MM.1S (cell line): ENCODE measurements at places on chromosomes 4 and X.

DNA sequence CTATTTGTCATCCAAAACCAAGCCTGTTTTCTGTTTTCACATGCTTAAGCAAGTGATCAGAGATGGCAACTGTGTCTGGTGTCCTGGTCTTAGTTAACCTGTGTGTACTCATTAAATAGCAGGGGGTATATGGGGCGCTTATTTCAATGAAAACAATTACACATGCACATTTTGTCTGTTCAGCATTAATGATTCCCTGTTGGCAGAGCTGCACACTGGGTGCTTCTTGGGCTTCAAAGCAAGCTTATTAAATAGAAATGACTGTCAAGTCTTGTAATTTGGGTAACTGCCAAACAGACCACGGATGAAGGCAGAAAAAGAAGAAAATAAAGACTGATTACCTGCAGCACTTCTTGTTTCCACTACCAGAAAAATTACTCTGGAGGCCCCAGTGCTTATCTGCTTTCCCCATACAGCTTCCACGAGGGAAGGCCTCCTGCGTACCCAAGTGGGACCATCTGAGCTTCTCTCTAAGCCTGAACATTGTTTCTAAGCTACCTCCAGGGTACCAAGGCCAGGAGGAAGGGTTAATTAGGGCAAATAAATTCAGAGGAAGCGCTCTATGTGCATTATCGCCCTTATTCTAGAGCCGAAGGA, 107.2 kb upstream of the TBL1X start:
- no peaks in the 10 kb centered on the region for H3K36me3 ChIP-seq
- no peaks in the 10 kb centered on the region for H3K27me3 ChIP-seq
- H3K4me3 ChIP-seq = no peak overlapping the region
- H3K4me1 ChIP-seq = peaks cover 6% of the 10 kb centered on the region
- H3K27ac ChIP-seq = no peak overlapping the region

DNA sequence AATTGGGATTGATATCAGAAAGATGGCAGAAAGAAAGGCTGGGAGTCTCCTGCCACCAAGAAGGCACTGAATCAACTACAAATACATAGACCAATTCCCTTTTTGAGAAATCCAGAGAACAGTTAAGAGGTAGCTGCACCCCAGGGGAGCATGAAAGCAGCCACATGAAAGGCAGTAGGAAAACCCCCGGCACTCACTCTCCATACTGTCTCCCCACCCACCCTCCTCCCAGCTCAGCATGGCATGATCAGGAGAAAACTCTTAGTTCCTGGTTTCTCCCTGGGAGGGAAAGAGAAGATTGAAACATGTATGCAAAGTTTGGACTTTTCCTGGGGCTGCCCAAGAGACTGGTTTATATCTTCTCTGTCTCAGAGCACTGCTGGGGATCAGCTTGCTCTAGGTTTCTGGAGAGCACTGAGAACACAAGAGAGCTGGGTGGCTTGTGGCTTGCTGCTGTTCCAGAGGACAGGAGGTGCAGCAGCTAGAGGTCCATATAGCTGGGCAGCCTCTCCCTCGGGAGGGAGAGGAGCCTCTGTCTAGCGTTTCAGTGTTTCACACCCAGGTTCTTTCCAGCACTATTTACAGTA, 305.7 kb downstream of the PDGFC start:
- no peak for DNase-seq
- H3K27ac ChIP-seq = no peak overlapping the region
- H3K27me3 ChIP-seq = no peaks in the 10 kb centered on the region
- H3K4me3 ChIP-seq = no peak overlapping the region

DNA sequence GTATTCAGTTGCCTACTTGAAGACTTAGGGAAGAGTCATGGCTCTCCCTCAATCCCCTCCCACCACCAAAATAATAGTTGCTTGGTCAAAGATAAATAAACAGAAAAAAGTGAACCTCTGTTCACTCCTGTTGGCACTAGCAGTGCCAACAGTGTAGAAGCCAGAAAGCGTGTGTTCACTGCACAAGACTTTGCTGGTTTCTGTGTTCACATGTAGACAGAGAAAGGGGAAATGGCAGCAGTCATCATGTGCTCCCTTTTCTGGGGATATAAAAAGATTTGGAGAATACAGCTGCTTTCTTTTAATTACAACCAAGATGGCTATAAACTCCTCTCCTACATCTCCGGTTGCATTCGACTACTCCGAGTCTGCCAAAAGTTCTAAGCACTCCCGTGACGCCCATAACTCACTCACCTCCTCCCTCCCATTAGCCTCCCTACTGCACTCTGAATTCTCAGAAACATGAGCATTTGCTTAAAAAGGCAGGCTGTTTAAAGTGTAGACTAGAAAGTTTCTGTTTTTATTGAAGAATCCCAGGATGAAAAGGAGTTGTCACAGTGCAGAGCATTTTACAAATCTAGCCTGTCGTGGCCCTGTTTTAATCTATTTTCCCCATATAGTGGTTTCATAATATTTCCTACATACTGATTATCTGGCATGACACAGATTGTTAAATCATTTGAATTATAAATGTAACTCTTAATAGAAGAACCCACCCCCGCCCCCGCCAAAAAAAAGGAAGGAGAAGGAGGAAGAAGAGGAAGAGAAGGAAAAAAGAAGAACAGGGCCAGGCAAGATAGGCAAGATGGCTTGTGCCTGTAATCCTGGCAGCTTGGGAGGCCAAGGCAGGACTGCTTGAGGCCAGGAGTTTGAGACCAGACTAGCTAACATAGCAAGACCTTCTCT, 16.7 kb downstream of the LGI2 start:
- H3K36me3 ChIP-seq = no peaks in the 10 kb centered on the region
- H3K4me1 ChIP-seq = peaks cover 19% of the 10 kb centered on the region
- H3K27me3 ChIP-seq = no peaks in the 10 kb centered on the region

DNA sequence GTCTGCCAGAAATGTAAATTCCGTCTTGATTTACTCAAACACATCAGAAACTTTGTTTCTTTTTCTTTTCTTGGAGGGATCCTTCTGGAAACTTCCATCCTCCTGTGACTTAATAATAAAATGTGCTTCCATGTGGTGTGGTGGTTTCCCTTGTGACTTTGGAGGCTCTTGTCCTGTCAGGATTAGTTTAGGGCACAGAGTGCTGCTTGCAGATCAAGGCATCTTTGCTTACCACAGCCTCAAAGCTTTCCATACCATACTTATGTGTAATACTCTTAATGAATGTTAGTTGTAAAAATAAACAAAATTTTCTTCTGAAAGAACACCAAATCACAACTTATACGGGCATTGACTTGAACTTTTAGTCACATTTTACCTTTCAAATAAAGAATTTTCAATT, 27.4 kb downstream of the GBA3 start:
- no peaks in the 10 kb centered on the region for H3K27me3 ChIP-seq
- H3K27ac ChIP-seq = no peak overlapping the region
- H3K36me3 ChIP-seq = no peaks in the 10 kb centered on the region
- no peak for DNase-seq
- no peaks in the 10 kb centered on the region for H3K4me1 ChIP-seq
- H3K4me3 ChIP-seq = no peak overlapping the region

GRCh38 chr4:82770607-82771006, 28.0 kb downstream of the SCD5 start:
- no peaks in the 10 kb centered on the region for H3K4me1 ChIP-seq
- H3K36me3 ChIP-seq = no peaks in the 10 kb centered on the region
- no peak overlapping the region for H3K4me3 ChIP-seq
- no peak for DNase-seq
- no peaks in the 10 kb centered on the region for H3K27me3 ChIP-seq
- no peak overlapping the region for H3K27ac ChIP-seq

DNA sequence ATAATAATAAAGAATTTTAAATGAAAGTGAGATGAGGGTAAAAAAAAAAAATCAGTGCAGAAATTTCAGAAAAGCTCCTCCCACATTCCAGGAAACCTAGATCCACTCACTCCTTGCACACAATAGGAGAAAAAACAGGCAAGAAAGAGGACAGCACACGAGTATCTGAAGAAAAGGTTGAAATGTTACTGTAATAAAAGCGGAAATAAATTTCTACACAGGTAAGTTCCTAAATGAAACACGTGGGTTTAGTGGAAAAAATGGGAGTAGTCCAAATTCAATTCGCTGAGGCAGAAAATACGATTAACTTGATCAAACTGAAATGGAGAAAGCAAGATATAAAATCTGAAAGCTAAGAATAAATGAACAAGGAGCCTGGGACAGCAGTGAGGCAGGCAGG, 2.0 kb upstream of the ACE2 start:
- H3K4me3 ChIP-seq = no peak overlapping the region
- no peaks in the 10 kb centered on the region for H3K36me3 ChIP-seq
- no peaks in the 10 kb centered on the region for H3K27me3 ChIP-seq
- no peak overlapping the region for H3K27ac ChIP-seq
- DNase-seq = no peak
- no peaks in the 10 kb centered on the region for H3K4me1 ChIP-seq
